ENCODE measurements at places on chromosomes 6 and 20. TPM values are rescaled to one million over a fixed set of nuclear protein-coding genes. Genes with fewer than 3 reads are reported as not detected.

- H3K4me1 ChIP-seq: peaks cover 16% of the 10 kb centered on the region
- no peak overlapping the region for H3K27ac ChIP-seq
- DNase-seq: no peak
- no peaks in the 10 kb centered on the region for H3K36me3 ChIP-seq
- no peak overlapping the region for H3K4me3 ChIP-seq
Measured at GRCh38 chr6:17585766-17586490, 14.2 kb upstream of the FAM8A1 start.

DNA sequence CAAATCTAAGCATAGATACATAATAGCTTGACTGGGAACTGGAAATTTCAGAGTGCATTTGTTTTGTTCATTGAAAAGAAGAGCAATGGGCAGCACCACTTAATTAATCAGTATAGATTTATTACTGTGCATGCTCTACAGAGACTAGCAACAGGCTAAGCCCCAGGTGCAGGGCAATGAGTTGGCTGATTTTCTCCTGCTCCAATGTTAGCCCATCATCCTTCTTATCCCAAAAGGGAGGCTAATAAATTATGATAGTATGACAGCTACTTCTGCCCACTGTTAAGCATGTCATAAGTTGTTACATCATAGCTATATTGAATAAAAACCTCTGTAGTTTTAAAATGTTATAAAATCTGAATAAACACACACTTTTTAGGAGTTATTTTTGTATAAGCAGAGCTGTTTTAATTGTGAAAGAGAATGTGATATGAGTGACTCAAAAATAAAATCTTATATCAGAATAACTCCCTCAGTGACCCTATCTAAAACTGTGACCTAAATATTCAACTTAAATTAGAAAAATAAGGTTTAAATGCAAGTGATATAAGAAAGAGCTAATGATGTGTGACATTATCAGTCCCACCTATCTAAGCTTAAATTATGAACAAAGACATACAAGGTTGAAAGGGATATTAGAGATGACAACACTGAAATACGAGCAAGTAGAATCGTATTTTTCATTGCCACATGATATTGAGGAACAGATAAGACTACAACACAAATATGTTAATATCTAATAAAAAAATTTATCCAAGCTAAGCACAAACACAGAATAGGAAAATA lies 967.3 kb upstream of the ADGRB3 start:
- no peak overlapping the region for H3K27ac ChIP-seq
- no peaks in the 10 kb centered on the region for H3K27me3 ChIP-seq
- no peaks in the 10 kb centered on the region for H3K36me3 ChIP-seq

The CLIC1 gene
- total RNA-seq: 1,071 TPM

GRCh38 chr20:57897156-57897874 lies 187.5 kb upstream of the PMEPA1 start:
- DNase-seq: no peak
- H3K27me3 ChIP-seq: no peaks in the 10 kb centered on the region
- H3K27ac ChIP-seq: no peak overlapping the region
- peaks cover 13% of the 10 kb centered on the region for H3K4me1 ChIP-seq

DNA sequence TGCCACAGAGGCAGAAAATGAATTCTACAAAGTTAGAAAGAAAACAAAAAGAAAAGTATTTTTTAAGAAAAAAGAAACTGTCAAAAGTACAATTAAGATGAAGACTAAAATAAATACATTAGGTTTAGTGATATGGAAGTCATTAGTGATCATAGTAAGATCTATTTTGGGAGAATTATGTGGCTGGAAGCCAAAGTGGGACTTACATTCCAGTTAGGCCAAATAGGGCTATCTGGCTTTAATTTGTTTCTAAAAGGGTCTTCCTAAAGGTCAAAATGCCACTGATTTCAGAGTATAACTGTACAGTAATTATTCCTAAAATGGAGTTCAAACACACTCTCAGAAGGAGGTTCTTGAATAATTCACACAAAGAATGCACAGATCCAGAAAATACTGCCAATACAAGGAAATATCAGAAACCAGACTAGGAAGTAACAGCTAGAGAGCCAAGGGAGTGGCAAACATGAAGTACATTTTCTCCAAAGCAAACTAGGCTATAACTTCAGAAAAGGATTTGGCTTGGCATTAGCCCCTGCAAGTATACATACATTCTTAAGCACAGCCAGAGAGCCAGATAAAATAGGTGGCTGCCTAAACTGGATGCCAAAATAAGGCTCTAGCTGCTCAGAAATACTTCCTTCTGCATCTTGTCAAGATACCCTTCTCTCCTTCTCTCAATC lies 45.3 kb downstream of the PDSS2 start:
- H3K27me3 ChIP-seq: no peaks in the 10 kb centered on the region
- no peak for DNase-seq
- no peak overlapping the region for H3K27ac ChIP-seq
- no peaks in the 10 kb centered on the region for H3K36me3 ChIP-seq

GRCh38 chr6:144149894-144150709 lies at the start of gene STX11:
TSS of gene STX11 (plus strand) at chr6:144150517. CDS start at chr6:144186628, 36,111 bp downstream.
- peak within 1 kb of the TSS; percentile 75 for H3K4me3 ChIP-seq
- H3K36me3 ChIP-seq: peaks cover 6% of the 10 kb centered on the region
- H3K4me1 ChIP-seq: peaks cover 26% of the 10 kb centered on the region
- H3K27ac ChIP-seq: peak within 1 kb of the TSS; percentile 2
- peak; percentile 81 for DNase-seq

The HEY2 gene
- not detected for total RNA-seq

DNA sequence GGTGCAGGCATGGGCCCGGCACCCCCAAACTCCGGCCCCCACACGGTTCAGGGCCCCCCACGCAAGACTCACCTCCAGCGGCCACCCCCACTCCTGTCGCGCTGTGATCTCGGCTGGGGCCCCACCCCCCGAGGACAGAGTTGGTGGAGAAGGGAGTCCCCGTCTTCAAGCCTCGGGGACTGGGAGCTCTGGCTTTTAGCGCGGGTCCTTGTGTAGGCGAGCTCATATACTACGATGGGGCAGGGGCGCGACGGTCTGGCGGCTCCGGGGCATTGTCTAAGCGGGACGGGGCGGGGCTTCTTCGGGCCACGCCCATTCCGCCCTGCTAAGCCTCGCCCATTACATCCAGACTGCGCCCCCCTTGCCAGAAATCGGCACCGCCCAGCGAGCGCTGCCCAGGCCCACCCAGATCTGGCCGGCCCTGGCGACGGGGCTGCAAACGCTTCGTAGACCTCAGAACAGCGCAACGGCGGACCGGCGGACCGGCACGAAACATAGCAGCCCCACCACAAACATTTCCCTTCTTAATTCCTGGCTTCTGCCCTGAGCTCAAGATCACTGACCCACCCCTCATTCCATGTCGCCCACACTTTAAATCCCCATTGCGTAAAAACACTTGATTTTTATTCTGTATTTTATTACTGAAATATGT lies 1.0 kb upstream of the DDAH2 start:
- no peaks in the 10 kb centered on the region for H3K27me3 ChIP-seq
- peaks cover 83% of the 10 kb centered on the region for H3K36me3 ChIP-seq
- H3K4me1 ChIP-seq: peaks cover 31% of the 10 kb centered on the region
- peak overlapping the region; percentile 76 for H3K27ac ChIP-seq
- DNase-seq: peak; percentile 94

GRCh38 chr6:81751388-81752083 lies 945 bp downstream of the TENT5A start:
- H3K36me3 ChIP-seq: peaks cover 40% of the 10 kb centered on the region
- H3K27ac ChIP-seq: peak overlapping the region; percentile 56
- DNase-seq: peak; percentile 65
- no peaks in the 10 kb centered on the region for H3K27me3 ChIP-seq
- H3K4me1 ChIP-seq: peaks cover 21% of the 10 kb centered on the region
- peak overlapping the region; percentile 73 for H3K4me3 ChIP-seq

GRCh38 chr6:156807795-156808194 lies 30.6 kb downstream of the ARID1B start:
- no peaks in the 10 kb centered on the region for H3K36me3 ChIP-seq
- 0 out of 2 replicates have a peak, but pooled peaks cover 7% of the 10 kb centered on the region for H3K4me1 ChIP-seq
- no peaks in the 10 kb centered on the region for H3K27me3 ChIP-seq
- no peak overlapping the region for H3K4me3 ChIP-seq
- no peak overlapping the region for H3K27ac ChIP-seq

The NKX2-4 gene
- 21.4 TPM for total RNA-seq

DNA sequence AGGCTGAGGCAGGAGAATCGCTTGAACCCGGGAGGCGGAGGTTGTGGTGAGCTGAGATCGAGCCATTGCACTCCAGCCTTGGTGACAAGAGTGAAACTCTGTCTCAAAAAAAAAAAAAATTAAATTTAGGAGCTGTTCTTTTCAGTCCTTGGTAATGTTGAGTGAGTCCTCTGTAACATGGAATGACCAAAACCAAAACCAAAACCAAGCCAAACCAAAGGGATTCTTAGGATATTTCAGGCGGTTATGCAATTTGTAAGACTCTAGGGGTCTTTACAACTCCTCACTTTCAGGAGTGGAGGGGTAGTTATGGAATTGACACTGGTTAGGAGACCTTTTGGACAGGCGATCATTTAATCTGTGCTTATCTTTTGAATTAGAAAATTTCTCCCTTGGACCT lies 15.8 kb downstream of the TIAM2 start:
- H3K27ac ChIP-seq: peak overlapping the region; percentile 58
- H3K36me3 ChIP-seq: no peaks in the 10 kb centered on the region
- no peak overlapping the region for H3K4me3 ChIP-seq
- no peaks in the 10 kb centered on the region for H3K27me3 ChIP-seq

DNA sequence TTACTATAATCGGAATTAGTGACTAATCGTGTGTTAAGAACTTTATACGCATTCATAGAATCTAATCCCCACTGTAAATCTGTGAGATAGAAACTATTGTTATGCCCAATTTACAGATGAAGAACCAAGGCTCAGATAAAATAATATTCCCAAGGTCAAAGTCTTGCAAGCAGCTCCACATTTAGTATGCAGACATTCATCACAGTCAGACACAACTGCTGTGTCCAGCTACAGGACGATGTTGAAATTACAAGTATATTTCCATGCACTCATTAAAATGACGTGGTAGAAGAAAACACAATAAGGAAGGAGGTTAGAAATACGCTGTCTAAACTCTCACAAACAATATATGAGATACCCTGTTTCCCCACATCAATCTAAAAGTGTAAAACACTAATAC lies 82.5 kb downstream of the PREX1 start:
- H3K4me3 ChIP-seq: no peak overlapping the region
- DNase-seq: no peak
- H3K36me3 ChIP-seq: peaks cover 22% of the 10 kb centered on the region
- H3K27ac ChIP-seq: no peak overlapping the region
- peaks cover 4% of the 10 kb centered on the region for H3K4me1 ChIP-seq

The EMILIN3 gene
- not detected for total RNA-seq

DNA sequence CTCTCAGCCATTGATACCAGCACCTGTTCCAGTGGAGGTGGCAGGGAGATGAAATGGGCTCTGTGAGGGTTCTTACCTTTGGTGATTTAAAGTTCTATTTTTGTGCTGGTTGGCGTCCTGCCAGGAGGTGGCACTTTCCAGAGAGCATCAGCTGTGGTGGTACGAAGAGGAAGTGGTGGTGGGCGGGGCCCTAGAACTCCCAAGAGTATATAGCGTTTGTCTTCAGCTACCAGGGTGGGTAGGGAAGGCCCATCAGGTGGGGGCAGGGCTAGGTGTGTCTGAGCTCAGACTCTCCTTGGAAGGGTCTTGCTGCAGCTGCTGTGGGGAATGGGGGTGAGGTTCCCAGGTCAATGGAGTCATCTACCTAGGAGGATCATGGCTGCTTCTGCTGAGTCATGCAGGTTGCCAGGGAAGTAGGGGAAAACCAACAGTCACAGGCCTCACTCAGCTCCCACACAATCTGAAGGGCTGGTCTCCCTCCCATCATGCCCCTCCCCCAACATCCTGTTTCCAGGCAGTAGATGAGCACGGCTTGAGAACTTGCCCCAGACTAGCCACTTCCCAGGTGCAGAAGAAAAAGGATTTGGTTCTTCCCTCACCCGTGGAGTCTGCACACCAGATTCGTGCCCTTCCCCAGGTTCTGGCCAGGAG lies 46.6 kb downstream of the MOXD1 start:
- H3K4me1 ChIP-seq: peaks cover 14% of the 10 kb centered on the region
- H3K36me3 ChIP-seq: peaks cover 2% of the 10 kb centered on the region
- no peak overlapping the region for H3K27ac ChIP-seq
- H3K27me3 ChIP-seq: no peaks in the 10 kb centered on the region

- no peak for DNase-seq
- no peak overlapping the region for H3K27ac ChIP-seq
- no peaks in the 10 kb centered on the region for H3K4me1 ChIP-seq
- no peaks in the 10 kb centered on the region for H3K36me3 ChIP-seq
- H3K27me3 ChIP-seq: peaks cover 3% of the 10 kb centered on the region
Measured at GRCh38 chr20:24617080-24617432, 147.6 kb downstream of the SYNDIG1 start.

- no peaks in the 10 kb centered on the region for H3K4me1 ChIP-seq
- no peak overlapping the region for H3K4me3 ChIP-seq
- H3K27me3 ChIP-seq: peaks cover 12% of the 10 kb centered on the region
- H3K27ac ChIP-seq: no peak overlapping the region
Measured at GRCh38 chr20:9507544-9508239, 6.7 kb upstream of the LAMP5 start.

- H3K27me3 ChIP-seq: peaks cover 80% of the 10 kb centered on the region
- H3K4me1 ChIP-seq: 0 out of 2 replicates have a peak, but pooled peaks cover 5% of the 10 kb centered on the region
- H3K36me3 ChIP-seq: no peaks in the 10 kb centered on the region
Measured at GRCh38 chr6:43247114-43247999, 4.1 kb downstream of the TTBK1 start.

The SIGLEC1 gene
- not detected for total RNA-seq

The GLYATL3 gene
- not detected for total RNA-seq

The SYNJ2 gene
- total RNA-seq: 20.9 TPM

- 0 out of 2 replicates have a peak, but pooled peaks cover 3% of the 10 kb centered on the region for H3K27me3 ChIP-seq
- DNase-seq: no peak
- H3K4me1 ChIP-seq: peaks cover 4% of the 10 kb centered on the region
- no peak overlapping the region for H3K4me3 ChIP-seq
Measured at GRCh38 chr20:3672547-3673171, 9.2 kb downstream of the ADAM33 start.

DNA sequence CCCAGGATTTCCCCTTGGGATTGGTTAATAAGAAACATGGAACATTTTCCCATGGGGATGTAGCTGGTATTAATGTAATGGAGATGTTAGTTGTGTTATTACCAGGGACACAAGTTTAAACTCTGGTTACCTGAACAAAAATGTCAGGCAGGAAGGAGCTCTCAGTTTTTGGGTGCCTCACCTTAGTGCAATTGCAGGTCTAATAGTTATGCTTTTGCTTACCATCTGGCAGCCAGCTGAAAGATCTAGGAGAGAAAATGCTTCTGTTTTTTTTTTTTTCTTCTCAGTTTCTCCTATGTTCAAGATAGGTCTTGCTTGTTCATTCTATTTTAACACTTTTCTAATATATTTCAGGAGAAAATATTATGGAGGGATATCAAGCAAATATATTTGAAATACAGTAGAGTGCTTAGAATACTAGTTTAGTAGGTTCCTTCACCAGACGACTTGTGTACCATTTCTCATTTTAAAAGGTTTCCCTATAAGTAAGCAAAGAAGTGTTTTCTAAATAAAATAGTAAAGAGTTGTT lies 4.2 kb upstream of the UBE2J1 start:
- H3K4me1 ChIP-seq: peaks cover 8% of the 10 kb centered on the region
- no peak for DNase-seq

- no peak for DNase-seq
- H3K36me3 ChIP-seq: no peaks in the 10 kb centered on the region
- no peak overlapping the region for H3K27ac ChIP-seq
- no peak overlapping the region for H3K4me3 ChIP-seq
Measured at GRCh38 chr6:124438546-124439065, 523.6 kb upstream of the RNF217 start.
